ENCODE measurements at places on chromosomes 3 and 15.
A peak's percentile ranks its signal among the peaks of the same experiment; 100 is the strongest.

GRCh38 chr3:64190517-64191515 is 34.5 kb downstream of the PRICKLE2 start:
- no peak for DNase-seq

DNA sequence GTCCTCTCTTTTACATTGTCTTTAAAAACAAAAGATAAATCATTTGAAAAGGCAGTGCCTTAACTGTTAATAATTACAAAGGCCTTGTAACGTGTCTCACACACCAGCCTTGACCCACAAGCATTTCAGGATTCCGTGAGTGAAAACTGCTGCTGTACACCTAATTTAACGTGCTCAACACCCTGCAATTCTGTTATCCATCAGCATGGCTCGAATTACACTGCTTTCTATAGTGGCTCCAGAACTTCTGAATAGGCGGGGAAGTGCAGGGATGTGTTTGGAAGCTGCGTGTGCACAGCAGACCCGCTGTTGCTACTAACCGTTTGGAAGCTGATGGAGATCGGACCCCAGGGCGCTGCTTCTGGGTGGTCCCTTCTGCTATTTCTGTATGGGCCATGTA is 9.9 kb upstream of the ETFA start:
- no peak for DNase-seq

DNA sequence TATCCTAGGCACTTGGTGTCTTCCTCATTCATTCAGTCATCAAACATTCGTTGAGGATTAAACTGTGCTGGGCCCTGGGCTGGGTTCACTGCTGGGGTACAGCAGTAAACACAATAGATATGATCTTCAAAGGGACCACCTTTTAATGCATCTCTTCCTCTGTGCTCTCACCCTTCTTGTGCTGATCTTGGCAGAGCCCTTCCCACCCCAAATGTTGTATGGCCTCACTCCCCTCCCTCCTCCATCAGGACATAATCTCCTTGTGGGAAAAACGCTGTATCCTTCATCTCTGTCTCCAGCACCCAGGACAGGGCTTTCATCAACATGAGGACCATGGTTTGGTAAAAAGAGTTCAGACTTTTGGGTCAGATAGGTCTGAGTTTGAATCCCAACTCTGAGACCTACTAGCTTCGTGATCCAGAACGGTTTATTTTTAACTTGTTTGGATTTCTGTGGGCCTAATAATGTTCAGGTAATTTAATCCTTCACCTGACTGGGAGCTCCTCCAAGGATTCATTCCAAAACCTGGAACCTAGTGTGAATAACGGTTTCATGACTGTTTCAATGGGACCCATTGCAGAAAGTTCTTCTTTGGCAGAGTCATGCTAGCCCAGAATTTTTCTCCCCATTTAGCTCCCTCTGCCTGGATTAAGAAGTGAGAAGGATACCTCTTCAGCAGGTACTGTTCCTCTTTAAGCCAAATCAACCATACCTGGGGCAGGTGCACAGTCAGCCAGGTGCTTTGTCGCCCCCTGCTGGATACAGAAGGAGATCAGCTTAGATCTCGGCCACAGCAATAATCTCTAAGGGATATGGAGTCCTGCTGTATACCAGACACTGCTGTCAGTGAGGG is 5.2 kb upstream of the WNT7A start:
- DNase-seq: peak; percentile 74

GRCh38 chr3:4528819-4529600 is 35.9 kb downstream of the ITPR1 start:
- DNase-seq: no peak

DNA sequence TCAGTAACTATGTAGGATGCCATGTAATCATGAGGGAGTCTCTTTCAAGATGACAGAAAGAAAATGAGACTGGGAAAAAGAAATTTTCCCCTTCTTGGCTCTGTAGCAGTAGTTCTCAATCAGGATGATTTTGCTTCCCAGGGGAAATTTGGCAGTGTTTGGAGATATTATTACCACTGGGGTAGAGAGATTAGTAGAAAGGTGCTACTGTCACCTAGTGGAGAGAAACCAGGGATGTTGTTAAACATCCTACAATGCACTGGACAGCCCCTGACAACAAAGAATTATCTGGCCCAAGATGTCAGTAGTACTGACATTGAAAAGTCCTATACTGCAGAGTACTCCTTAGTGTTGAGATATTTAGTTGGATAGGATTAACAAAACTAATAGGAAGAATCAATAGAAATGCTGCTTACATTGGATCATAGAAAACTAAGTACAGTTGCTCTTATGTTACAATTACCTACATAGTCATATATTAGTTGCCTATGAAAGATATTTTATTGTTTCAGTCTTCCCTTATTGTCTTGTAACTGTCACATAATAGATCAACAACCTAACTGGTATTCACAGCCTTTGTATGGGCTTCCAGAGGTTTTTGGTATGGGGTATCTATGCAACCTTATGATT is 433.3 kb downstream of the RAP2B start:
- peak; percentile 14 for DNase-seq

- peak; percentile 10 for DNase-seq
Measured at GRCh38 chr3:39641274-39641673, 168.1 kb upstream of the MYRIP start.

DNA sequence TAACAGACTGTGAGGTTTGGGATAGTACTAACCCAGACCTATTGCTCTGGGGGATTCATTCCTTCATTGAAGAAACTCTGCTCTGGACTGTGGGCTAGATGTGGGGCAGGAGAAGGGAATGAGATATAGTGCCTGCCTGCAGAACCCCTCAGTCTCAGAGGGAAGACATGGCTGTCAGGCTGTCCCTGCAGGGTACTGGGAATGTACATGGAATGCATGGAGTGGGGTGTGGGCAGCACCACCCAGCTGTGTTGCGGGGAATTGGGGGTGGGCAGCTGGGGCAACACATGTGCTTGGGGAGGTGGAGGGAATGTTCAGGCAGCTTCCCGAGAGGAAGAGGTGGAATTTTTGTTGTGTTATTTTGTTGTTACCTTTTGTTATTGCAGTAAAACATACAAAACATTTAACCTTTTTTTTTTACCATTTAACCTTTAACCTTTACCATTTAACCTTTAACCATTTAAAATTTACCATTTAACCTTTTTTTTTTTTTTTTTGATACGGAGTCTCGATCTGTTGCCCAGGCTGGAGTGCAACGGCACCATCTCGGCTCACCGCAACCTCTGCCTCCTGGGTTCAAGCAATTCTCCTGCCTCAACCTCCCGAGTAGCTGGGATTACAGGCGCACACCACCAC is 7.3 kb downstream of the PAQR5 start:
- no peak for DNase-seq

- peak; percentile 85 for DNase-seq
Measured at GRCh38 chr15:60520825-60521368, 42.0 kb upstream of the ICE2 start.

GRCh38 chr3:66441129-66441528 is 59.7 kb downstream of the LRIG1 start:
- no peak for DNase-seq

GRCh38 chr3:12139111-12139511 is 19.6 kb downstream of the TIMP4 start:
- DNase-seq: peak; percentile 46

- no peak for DNase-seq
Measured at GRCh38 chr15:42640109-42640508, 64.7 kb downstream of the STARD9 start.

DNA sequence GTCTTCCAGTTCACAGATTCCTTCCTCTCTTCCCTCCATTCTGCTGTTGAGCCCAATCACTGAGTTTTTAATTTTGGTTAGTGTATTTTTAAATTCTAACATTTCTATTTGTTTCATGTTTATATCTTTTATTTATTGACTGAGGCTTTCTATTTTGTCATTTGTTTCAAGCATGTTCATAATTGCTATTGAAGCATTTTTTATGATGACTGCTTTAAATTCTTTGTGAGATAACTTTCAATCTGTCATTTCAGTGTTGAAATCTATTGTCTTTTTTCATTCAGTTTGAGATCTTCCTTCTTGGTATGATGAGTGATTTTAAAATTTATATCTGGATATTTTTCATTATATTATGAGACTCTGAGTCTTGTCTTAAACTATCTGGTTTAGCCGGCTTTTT is 192.3 kb downstream of the RPLP1 start:
- DNase-seq: no peak

DNA sequence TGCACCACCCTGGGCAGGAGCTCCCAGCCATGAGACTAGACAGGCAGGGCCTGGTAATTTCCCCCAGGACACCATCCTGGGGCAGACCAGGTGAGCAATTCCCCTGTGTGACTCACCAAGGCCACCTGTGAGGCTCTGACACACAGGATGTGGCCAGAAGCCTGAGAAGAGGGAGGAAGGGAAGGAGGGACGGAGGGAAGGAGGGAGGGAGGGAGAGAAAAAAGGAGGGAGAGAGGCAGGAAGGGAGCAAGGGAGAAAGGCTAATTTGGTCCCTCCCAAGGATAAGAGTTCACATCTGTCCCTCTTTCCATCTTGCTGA is 25.9 kb downstream of the WNT7A start:
- no peak for DNase-seq

DNA sequence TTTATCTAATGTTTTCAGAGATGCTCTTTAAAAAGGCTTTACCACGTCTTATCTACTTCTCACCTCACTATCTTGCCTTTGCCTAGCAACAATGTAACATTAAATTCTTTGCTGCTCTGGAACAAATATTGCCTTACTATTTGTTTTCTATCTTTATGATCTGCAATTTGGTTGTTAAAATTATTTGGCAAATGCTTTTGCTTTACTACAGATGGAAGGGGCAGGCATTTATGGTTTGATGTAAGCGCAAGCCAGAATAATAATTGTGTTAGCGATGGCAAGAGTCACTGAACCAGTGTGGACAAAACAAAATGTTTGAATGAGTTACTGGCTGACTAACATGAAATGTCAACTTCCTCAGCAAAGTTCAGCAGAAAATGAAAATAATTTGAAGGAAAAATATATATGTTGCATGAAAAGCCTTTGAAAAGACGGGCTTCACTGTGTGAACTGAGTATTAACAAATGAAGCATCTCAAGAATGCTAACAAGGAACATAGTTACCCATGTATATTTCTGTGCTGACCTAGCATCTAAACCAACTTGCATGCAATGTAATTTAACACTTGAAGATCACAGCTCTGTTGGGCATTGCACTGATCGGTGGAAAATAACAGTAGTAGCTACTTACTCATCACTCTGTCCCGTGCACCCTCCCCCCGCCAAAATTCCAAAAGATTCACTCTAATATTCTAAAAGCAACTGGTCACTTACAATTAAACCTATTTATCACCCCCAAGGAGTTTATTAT is 454.0 kb upstream of the ARHGEF26 start:
- DNase-seq: no peak

DNA sequence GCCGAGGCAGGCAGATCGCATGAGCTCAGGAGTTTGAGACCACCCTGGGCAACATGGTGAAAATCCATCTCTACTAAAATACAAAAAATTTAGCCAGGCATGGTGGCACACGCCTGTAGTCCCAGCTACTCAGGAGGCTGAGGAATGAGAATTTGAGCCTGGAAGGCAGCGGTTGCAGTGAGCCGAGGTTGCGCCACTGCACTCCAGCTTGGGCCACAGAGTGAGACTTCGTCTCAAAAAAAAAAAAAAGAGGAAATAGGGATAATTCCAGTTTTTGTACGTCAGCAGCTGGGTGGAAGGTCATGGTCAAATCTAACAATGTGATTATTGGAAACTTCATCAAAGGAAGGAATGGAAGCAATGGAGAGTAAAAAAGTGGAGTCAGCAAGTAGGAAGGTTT is 3.1 kb downstream of the CMC1 start:
- no peak for DNase-seq

GRCh38 chr3:159886050-159886449 is 102.6 kb upstream of the IL12A start:
- DNase-seq: no peak

GRCh38 chr3:7062714-7063113 is 201.8 kb downstream of the GRM7 start:
- no peak for DNase-seq

GRCh38 chr3:168865022-168865551 is 769.4 kb upstream of the GOLIM4 start:
- DNase-seq: peak; percentile 8

DNA sequence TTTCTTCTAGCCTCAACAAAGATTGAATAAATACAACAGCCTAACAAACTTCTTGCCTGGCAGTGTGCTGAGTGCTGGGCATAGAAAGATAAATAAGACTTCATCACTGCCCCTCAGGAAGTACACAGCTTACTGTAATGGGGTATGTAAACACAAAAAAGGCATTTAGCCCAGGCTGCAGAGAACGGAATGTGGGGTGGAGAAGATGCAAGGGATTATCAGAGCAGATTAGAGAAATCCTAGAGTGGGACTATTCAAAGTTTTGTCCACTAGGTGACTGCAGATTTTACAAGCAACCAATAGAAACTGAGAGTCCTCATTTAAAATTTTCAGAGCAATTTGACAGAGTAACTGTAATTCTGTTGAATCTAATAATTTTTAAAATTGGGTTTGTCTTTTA is 35.4 kb upstream of the TSC22D2 start:
- DNase-seq: no peak

DNA sequence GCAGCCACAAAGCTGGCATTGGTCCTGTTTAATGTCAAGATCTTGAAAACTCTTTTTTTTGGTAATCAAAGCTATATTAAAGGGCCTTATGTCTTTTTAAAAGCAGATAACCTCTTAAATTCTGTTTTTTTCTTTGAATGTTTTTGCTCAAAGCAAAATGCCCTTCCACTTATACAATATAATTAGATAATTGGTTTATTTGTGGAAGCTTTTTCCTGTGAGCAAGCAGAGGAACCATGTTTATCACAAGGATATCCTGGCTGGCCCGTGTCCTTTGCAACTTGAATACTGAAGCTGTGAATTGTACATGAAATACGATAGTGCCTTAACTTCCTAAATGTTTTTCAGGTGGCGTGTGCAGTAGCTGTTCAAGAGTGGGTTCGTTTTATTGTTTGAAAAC is 2.6 kb downstream of the ST3GAL6 start:
- no peak for DNase-seq

GRCh38 chr3:122313281-122313680 is 11.8 kb upstream of the CSTA start:
- no peak for DNase-seq

DNA sequence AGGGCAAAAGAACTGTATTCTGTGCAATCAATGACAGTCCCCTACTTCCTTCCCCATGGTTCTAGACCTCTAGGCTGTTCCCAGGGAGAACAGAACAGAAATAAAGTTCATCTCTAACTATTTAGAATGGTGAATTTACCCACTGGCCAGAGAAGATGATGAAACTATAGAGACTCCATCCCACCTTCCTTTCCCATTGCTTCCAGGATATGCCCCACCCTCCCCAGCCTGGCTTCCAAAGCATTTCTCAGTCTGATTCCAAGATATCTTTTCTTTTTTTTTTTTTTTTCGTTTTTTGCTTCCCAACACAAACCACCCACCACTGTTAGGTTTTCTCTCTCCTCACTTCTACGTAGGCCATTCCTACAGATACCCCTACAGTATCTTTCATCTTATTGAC is 25.1 kb upstream of the SMAD3 start:
- no peak for DNase-seq
